ENCODE measurements at places on chromosomes 4 and X.

DNA sequence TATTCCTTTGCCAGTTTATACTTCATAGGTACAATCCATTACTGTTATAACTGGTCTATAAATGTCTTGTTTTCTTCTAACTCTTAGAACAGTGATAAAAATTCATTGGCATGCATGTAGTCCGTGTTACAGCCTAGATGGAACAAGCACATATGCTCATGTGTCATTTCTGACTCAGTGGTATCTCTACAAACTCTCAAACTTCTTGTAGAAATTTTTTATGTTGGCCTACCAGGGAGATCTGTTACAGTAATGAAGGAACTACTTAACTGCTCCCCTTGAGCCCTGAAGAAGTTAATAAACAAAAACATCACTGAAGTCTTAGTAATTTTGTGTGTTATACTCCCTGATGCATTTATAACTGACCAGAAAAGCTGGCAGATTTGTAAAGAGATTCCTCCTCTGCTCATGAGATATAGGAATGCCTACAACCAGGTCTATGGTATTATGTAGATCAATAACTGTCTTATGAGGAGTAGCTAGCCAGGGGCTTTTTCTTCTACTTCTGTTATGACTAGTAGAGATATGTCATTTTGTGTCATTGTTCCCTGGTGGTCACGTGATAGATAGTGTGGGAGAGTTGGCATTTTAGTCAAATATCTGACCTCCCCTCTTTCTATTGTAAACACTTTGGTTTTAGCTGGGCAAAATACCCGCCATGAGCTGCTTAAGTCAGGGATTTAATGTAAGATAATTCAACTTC, 53.7 kb upstream of the FAAH2 start:
- no peak for DNase-seq

DNA sequence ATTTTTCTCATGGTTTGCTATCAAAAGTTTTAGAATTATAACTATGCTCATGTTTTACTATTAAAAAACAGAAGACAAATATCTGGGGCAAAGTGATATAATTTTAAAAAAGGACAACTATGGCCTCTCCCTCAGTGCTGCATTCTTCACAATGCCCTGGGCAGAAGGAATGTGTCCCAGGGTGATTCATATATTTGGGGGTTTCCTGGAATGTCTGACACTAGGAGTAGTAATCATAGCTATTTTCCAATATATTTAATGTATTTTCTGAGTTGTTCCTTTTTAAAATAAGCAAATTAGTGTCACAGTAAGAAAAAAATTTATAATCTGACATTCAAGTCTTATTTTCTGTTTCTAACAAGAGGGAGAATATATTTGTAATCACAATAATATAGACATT, 281.7 kb downstream of the UNC5C start:
- no peak for DNase-seq

- DNase-seq: no peak
Observed at GRCh38 chr4:184163813-184164212, 53.9 kb downstream of the ENPP6 start.

- DNase-seq: no peak
Observed at GRCh38 chr4:7677799-7678301, 243.1 kb upstream of the PSAPL1 start.

DNA sequence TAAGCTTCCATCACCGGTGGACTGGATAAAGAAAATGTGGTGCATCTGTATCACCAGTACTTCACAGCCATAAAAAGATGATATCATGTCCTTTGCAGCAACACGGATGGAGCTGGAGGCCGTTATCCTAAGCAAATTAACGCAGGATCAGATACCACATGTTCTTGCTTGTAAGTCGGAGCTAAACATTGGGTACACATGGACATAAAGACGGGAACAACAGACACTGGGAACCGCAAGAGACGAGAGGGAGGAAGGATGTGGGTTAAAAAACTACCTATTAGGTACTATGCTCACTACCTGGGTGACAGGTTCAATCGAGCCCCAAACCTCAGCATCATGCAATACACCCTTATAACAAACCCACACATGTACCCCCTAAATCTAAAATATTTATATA, 16.3 kb upstream of the IDS start:
- DNase-seq: no peak
